ENCODE measurements at places on chromosomes 2 and 18.

DNA sequence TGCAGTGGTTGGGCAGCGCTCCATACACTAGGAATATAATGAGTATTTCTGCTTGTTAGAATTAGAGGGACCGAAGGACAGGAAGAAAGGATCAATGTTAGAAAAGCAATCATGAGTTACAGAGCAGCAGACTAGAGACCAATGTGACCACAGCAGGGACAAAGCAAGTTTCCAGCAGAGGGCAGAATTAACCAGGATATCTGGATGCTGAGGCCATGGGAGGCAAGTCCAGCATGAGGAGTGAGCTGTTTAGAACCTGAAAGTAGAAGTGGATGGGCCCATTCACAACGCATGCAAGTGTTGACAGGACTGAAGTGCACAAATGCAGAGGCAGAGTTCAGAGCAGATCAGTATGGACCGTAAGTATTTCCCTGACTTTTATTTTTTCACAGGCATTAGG lies 910.4 kb upstream of the GYPC start:
- peak; percentile 47 for DNase-seq

- DNase-seq = no peak
Measured at GRCh38 chr18:27887287-27887686, 289.6 kb downstream of the CDH2 start.

GRCh38 chr2:150169237-150169629 lies 318.2 kb downstream of the RND3 start:
- DNase-seq = no peak

DNA sequence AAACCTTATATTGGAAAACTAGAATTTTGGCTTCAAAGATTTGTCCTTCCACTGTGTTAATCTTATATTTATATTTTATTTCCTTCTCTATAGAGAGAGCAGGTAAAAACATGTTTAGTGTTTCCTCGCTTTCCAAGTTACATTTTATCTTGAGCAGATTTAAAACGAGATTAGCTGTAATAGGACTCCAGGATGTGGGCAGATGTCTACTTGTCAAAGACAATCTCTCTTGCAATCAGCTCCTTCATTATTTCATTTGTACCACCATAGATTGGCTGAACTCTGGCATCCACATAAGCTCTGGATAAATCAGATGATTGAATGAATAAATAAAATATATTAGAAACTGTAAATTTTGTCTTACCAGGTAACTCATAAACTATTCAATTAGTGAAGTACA lies 17.5 kb upstream of the KANSL1L start:
- no peak for DNase-seq

- no peak for DNase-seq
Measured at GRCh38 chr2:198628596-198628995, 824.2 kb downstream of the PLCL1 start.

DNA sequence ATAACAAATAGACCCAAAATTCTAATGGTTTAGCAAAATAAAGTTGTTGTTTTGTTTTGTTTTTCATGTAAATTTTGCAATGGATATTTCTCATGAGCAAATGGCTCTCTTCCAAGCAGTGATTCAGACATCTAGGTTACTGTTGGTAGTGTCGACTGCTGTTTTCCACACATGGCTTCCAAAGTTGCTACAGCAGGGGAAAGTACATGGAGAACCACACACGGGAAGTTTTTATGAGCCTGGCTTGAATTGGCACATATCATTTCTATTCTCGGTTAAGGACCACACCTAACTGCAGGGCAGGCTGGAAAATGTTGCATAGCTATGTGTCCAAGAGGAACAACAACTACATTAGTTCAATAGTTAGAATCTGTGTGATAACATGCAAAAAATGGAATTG lies 262.1 kb downstream of the GALNT13 start:
- DNase-seq = no peak

DNA sequence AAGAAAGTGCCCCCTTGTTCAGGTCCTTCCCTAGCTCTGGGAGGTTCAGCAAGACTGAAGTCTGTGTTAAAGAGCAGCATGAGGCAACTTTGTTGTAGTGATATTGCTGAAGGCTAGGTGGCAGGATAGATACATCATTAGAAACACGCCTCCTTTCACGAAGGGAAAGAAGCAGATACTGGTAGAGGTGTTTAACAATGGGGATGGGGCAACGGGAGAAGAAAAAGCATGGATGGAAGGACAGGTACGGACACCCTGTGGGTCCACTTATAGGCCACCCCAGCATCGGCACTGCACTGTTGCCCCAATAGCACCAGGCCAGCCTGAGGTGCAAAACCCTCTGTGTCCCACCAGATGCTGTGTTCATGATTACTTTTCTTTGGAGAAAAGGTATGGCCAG lies 3.5 kb upstream of the IGFBP5 start:
- DNase-seq = peak; percentile 57

DNA sequence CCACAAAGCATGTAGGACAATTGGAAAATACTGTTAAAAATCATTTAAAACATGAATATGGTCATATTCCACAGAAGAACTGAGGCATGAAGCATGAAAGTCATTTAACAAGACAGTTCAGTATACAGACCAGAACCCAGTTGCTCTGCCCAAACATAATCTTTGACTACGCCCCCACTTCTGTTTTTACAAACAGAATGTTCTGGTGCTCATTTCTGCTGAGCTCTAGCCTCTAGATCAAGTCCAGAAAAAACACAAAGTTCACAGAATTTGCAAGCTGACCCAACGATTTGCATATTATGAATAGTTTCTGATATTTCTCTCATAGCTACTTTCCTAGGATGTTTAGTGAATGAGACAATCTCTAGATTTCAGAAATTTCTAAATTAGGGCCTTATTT lies 424.9 kb downstream of the PID1 start:
- DNase-seq = no peak

GRCh38 chr2:162732946-162733698 lies 105.4 kb downstream of the KCNH7 start:
- peak; percentile 53 for DNase-seq

GRCh38 chr2:142983174-142983573 lies 105.7 kb downstream of the KYNU start:
- DNase-seq = no peak

DNA sequence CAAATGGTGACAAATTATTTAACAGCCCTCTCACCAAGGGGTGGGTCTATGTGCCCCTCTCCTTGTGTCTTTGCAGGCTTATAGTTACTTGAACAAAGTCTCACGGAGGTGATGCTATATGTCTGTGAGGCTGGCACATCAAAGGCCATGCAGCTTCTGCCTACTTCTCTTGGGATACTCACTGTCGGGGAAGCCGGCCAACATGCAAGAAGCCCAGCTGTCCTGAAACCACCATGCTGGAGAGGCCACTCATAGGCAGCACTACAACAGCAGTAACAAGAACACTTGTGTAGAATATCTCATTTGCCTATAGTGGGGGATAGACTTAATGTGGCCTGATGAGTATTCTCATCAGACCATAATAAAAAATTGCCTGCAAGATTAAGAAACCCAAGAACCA lies 233.7 kb upstream of the NCKAP5 start:
- DNase-seq = peak; percentile 82

- no peak for DNase-seq
Measured at GRCh38 chr2:3102922-3103569, 274.6 kb downstream of the EIPR1 start.

DNA sequence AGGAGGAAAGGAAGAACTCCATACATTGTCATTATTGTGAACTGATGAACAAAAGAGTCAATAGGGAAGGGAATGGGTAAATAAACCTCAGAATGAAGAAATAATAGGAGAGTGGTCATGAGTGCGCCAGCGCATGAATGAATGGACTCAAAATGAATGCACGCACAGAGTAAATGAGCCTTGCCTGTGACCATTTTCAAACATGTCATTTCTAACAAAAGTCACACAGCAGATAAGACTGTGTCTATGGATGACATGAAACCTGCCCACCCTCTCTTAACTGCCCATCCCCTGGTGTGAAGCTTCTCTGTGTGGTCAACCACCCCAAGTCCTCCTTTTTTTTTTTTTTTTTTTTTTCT lies 121.1 kb upstream of the TEX51 start:
- no peak for DNase-seq

DNA sequence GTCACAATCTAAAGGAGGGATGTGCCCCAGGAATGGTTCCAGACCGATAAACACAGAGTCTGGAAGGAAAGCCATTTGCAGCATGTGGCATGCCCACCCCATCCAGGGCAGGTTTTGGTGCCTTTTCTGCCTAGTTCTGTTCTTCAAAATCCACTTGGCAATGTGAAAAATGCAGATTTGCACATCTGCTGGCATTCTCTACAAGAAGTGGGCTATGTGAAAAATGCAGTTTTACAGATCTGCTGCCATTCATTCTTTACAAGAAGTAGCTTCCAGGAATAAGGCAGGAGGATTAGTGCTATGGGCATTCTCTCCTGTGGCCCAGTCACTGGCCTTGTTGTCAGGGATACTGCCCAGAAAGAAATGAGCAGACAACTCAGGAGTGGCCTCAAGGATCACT lies 68.1 kb downstream of the C1D start:
- no peak for DNase-seq

- DNase-seq = no peak
Measured at GRCh38 chr2:107385921-107386320, 440.8 kb upstream of the RGPD4 start.

DNA sequence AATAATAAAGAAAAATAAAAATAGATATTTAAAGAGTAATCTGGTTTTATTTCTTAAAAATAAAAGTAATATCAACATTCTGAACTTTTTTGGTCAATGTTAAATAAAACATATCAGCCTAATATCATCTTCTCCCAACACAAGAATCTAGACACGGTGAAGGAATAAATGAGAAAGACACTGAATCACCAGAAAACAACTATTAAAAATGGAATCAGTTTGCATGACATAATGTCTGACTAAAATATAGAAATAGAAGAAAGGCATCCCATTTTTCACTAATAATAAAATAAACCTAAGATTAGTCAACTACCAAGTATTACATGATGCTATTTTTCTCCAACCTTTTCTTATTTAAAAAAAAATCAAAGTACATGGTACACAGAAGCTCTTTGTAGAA lies 30.8 kb upstream of the TNFAIP6 start:
- DNase-seq = no peak

DNA sequence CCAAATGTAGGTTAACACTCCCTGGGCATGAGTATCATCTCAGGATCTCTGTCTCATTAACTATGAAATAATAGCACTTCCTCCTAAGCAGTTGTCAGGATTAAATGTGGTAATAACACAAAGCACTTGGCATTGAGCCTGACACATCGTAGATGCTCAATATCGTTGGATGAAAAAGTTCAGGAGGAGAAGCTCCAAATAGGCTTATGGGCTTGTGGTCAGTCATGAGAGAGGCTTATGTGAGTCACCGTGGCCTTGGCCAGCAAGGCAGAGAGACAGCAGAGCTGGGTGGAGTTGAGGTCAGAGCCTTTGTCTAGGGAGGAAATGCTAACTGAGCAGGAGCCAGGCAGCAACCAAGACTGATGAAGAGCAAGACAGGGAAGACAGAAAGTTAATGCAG lies 68.3 kb upstream of the PPM1B start:
- DNase-seq = no peak

- DNase-seq = peak; percentile 43
Measured at GRCh38 chr18:13440277-13441248, 222.0 kb downstream of the LDLRAD4 start.

- no peak for DNase-seq
Measured at GRCh38 chr2:178246696-178247095, 52.4 kb downstream of the OSBPL6 start.

DNA sequence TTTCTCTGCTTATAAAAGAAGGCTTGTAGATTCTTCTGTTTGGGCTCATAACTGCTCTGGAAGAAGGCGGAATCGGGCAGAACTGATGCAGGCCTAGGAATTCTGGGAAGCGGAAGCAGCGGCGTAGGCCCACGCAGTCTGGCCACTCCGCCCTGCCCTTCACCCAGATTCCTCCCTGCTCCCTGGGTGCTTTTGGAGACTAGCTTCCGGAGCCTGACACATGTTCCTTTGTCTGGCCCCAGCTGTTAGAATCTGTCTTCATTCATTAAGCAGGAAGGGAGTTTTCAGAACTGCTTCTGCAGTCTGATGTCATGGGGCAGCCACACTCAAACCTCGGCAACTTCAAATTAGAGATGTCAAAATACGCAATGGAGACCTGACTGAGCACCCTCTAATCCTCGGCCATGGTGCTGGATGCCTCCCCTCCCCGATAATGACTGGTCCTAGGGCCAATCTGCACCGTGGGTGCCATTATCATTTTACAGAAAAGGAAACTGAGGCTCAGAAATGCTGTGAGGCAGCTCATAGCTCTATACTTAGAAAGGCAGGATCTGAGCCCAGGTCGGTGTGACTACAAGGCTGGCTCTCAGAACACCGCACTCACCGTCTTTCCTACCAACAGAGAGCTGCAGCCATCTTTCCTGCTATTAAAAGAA lies 275.7 kb downstream of the MYCN start:
- no peak for DNase-seq

DNA sequence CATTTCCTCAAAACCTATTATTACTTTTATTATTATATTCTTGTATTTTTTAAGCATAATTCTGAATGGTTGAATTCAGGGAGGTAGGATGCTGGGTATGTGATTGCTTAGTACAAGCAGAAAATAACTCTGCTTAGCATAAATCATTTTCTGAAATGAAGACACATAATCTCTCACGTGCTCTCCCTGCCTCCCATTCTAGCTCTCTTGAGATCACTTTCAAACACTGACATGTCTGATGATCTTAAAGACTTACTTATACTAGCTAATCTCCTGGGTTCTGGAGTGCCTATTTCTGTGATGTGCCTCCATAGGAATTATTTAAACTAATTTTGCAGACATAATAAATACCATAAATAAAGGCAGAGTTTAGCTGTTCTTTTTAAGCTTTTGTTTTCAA lies 1136.0 kb downstream of the SUCLG1 start:
- no peak for DNase-seq

All from NCI-H1417 (cell line).